ENCODE measurements at places on chromosomes 3 and 15.

DNA sequence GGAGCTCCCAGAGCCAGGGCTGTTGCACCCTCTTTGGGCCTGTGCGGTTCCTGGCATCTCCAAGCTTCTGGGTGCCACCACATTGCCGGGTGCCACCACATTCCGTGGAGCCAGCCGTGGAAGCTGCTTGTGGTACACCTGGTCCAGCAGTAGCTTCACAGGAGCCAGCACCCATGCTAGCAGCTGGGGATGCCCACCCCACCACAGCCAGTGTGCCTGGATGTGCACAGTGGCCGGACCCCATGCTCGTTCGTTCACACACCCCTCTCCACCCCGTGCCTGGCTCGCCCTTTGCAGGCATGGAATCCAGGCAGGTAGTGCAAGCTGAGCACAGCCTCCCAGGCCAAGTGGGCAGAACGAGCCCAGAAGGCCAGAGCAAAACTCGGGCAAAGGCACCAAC lies 1029.8 kb upstream of the GBE1 start:
- no peak for DNase-seq

DNA sequence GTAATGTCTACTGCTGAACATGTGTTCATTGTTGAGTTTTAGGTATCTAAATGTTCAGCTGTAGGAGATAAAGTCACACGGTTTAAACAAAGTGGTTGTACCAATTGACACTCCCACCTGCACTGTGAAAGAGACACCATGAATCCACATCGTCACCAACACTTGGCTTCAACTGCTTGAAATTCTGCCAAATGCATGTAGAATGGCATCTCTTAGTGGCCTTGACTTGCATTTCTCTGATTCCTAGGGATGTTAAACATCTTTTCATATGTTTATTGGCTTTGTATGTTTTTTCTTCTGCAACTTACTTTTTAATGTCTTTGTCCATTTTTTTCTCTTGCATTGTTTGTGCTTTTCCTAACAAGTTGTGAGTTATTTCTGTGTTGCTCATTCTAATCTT lies 43.4 kb downstream of the RPLP1 start:
- DNase-seq, result no peak

GRCh38 chr3:194382892-194383223 lies 13.3 kb upstream of the LRRC15 start:
- DNase-seq, result no peak

- DNase-seq, result no peak
These were observed 9.3 kb downstream of the SECISBP2L start for GRCh38 chr15:49036650-49037545.

Measured in left ventricle myocardium inferior (tissue), 1 donor.